ENCODE measurements at places on chromosomes 7 and 10.

GRCh38 chr7:4139656-4140625, 542.2 kb upstream of the FOXK1 start:
- no peak for DNase-seq

DNA sequence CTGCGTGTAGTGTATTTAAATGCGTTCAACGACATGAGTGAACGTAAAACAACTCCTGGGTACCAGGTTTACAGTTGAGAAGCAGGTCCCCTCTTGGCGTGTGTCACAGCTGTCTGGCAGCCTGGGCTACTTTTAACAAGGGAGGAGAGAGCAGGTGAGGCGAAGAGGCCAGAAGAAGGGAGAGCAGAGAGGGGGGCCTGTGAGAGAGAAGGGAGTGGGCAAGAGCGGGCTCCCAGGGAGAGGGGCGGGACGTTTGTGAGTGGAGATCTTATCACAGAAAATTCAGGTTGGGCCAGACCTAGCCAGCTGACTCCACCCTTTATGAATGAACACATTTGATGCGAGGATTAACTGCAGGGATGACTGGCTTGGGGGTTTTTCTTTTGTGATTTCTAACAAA, 154.0 kb downstream of the CAMK1D start:
- no peak for DNase-seq

- no peak for DNase-seq
Measured at GRCh38 chr7:145957160-145957890, 159.3 kb upstream of the CNTNAP2 start.

DNA sequence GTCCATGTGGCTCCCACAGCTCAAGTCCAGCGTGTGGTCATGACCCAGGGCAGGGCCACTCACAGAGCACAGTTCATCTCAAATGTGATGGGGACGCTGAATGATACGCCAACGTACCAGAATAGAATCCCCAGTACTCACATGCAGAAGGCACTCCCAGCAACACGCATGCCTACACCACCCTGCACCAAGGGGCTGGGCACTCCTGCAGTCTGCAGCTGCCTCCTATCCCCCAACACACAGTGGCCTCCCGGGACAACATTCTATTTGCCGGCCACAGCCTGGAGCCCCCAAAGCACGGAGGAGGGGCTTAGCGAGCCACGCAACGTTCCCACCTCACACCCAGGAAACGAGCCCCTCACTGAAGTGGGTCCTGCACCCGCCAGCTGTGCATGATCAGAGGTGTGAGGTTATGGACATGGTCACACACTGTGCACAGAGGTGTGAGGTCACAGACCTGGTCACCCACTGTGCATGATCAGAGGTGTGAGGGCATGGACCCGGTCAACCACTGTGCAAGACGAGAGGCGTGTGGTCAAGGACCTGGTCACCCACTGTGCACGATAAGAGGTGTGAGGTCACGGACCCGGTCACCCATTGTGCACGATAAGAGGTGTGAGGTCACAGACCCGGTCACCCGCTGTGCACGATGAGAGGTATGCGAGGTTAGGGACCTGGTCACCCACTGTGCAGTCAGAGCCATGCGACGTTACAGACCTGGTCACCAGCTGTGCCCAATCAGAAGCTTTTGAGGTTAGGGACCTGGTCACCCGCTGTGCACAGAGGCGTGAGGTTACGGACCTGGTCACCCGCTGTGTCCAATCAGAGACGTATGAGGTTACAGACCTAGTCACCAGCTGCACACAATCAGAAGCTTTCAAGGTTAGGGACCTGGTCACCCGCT, 182.8 kb downstream of the DIP2C start:
- DNase-seq, result no peak

- DNase-seq, result peak; percentile 32
Measured at GRCh38 chr10:104337985-104338735, at the start of gene ITPRIP. Gene ITPRIP (minus strand): TSS chr10:104338465. CDS start chr10:104316051, 22,414 bp downstream.

DNA sequence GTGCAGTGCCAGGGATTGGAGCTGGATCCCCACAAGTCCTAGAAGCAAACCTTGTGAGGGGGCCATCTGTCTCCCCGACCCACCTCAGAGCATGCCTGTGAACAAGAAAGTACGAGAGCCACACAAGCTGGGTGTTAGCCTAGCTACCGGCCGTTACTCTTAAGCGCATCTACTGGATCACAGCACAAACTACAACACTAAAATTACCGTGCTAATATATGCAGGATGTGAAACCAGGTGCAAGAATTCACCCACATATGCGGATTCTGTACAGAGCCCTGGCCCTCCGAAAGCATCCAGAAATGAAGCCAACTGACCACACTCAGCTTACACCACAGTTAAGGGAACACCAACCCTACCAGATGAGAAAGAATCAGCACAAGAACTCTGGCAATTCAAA, 16.0 kb upstream of the PRSS1 start:
- no peak for DNase-seq

GRCh38 chr7:46390042-46390441, 469.0 kb upstream of the IGFBP3 start:
- no peak for DNase-seq

DNA sequence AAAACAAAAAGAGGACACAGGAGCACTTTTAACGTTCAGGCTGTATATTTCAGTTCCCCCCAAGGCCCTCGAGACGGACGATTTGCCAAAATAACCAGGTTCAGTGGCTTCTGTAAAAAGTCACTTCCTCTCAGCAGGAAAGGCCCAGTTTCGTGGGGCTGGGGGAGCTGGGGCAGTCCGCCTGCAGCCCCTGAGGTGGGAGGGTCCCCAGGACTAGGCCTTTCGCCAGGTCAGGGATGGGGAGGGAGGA, 28.8 kb downstream of the WDR86 start:
- no peak for DNase-seq

DNA sequence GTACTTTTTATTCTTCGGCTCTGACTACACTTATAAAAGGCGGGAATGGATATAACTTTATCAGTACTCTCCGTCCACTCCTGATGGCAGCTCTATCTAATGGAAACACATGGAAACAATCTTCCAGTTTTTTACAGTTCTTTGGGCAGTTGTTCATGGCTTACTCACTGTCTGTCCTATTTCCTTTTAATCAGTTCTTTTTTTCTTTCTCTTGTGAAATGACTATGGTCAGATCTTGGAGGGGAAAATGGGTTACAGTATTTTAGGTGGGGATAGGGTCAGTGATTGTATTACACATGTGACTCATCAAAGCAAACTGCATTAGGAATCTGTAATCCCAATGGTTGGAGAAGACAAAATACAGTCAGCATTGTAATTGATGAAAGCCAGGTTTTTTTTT, 112.4 kb downstream of the BICC1 start:
- DNase-seq, result no peak

GRCh38 chr7:158300427-158300826, 287.2 kb downstream of the PTPRN2 start:
- DNase-seq, result no peak

GRCh38 chr7:138979226-138979979, 1.8 kb downstream of the KIAA1549 start:
- no peak for DNase-seq

DNA sequence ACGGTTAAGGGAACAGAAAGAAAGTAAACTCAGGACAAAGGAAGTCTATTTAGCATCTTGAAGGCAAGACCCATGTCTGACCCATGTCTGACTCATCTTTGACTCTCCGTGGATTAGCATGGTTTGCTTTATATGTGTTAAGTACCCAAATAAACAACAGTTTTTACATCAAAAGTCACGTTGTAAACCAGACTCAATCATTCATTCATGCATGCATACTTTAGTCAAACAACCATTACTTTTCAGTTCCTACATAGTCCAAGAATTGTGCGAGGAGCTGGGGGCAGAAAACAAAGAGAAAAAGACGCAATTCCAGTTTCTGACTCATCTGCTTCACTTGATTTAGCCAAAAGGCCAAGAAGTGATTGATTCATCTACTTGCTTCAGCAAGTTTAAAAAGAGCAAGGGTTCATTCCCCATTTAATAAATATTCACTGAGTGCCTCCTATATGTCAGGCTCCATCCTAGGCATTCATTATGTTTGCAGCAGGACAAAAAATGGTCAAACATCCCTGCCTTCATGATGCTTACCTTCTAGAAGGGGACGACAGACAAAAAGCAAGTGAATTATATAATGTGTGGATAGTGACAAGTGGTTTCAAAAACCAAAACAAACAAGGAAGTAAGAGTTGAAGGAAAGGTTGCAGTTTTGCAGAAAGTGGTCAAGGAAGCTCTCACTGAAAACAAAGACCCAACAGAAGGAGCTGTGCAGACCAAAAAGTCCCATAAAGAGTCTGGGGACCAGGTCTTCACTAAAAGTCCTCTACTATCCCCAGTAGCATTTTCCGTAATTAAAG, 116.2 kb downstream of the FAM107B start:
- no peak for DNase-seq

- DNase-seq, result no peak
Measured at GRCh38 chr10:62115321-62115720, 153.3 kb downstream of the RTKN2 start.

- DNase-seq, result no peak
Measured at GRCh38 chr10:37671802-37672201, 185.6 kb downstream of the ZNF248 start.

GRCh38 chr10:61456095-61456789, 3.1 kb upstream of the TMEM26 start:
- no peak for DNase-seq

DNA sequence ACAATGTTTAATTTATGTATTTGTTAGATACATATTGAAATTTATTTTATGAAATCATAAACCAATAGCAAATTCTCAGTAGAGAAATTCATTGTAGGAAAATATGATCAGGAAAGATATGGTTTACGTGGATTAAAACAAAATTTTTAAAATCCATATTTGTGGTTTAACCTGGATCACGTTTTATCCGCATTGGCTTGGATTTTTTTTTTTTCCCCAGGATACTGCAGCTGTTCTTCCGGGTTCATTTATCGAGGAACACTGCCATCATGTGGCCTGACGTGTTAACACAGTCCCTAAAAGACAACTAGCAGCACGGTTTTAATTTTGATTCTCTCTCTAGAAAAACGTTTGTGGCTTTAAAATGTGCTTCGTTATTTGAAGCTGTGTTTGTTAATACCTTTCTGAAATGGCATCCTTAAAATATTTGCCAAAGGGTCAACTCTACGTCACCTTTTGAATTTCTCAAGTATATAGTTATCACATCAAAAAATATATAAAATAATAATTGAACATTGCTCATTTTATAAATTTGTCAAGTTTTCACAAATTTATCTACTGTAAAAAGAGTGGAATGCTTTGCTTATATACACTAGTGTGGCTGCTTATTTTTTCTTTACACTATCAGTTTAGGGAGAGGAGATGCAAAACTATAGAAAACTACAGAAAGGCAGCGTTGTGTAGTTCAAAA, 8.7 kb upstream of the ASB4 start:
- peak; percentile 2 for DNase-seq

DNA sequence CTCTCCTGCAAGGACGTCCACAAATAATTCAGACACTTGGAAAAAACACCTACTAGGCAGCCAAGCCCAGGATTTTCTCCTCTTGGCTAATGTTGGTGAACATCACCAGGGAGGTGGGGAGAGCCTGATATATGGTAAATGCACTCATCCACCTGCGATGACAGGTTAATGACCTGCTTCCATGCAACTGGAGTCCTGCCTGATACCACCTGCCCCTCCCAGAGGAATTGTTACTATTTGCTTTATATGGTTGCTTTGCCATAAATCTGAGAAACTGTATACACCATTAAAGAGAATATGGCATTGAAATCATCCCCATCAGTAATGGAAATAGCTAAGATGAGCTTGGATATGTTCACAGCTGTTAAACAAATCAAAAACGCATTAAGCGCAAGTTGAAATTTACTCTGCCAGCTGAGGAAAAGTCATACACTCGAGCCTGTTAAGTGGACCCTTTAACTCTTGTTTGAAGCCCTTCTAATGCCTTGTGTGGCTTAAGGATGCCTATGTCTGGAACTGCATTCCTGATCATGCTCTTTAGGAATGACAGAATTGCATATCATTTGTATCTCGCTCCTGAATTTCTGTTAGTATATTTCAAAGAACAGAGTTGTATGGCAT, 208.3 kb downstream of the PRPF18 start:
- DNase-seq, result no peak

DNA sequence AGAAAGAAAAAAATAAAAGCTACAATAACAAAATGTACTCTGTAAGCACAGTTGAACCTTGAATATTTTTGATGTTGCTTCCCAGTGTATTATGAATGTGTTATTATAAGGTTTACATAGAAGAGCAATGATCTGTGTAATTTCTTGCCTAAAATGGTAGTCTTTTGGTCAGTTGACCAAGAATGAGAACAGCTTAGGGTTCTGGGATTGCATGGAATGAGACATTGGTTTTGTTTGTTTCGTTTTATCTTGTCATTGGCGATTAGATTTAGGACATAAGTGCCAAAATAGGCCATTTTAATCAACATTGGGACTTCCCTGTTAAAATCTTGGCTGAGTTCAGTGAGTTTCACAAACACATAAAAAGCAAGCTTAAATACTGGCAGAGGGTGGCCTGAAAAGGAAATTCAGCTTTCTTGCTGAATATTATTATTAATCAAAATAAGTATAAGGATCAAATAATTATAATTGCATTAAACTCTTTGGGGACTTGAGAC, 49.1 kb upstream of the GLCCI1 start:
- no peak for DNase-seq

DNA sequence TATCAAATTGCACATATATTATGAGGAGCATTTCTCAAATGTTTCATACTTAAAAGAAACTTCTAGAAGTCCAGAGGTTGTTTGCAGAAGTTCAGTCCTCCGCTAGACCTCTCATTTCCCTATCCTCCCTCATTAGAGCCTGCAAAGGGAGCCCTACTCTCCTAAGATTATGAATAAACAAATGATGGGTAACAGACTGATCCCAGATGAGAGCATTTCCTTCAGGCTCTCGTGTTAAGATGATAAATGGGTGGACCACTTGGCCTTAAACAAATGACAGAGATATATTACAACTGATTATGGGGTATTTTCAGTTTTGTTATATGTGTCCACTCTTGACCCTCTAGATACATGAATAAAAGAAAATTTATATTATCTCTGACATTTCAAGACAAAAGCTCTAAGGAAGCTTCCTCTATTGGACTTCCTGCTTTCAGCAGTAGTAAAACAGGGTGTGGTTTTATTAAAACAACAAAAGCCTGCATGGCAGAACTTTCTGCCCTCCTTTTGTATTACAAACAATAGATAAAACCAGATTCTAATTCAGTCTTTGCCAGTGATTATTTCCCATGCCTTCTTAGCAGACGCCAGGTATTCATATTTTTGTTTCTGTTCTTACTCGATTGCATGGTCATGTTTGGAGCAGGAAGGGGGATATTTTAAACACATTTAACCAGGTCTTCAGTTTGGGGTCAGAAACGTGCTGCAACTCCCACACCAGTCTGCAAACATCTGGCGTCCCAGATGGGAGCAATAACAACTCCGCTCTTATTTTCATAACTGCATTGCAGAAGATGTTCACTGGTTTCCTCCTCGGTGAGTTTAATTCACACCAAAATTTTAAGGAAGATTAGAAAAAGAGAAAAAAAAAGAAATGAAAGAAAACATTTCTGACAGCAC, 52.4 kb upstream of the FAM204A start:
- no peak for DNase-seq
